Hypothalamus (tissue), 51 donors: ENCODE measurements at places on chromosomes 1 and 21.

GRCh38 chr1:199821029-199821779 is 206.3 kb upstream of the NR5A2 start:
- DNase-seq, result no peak

DNA sequence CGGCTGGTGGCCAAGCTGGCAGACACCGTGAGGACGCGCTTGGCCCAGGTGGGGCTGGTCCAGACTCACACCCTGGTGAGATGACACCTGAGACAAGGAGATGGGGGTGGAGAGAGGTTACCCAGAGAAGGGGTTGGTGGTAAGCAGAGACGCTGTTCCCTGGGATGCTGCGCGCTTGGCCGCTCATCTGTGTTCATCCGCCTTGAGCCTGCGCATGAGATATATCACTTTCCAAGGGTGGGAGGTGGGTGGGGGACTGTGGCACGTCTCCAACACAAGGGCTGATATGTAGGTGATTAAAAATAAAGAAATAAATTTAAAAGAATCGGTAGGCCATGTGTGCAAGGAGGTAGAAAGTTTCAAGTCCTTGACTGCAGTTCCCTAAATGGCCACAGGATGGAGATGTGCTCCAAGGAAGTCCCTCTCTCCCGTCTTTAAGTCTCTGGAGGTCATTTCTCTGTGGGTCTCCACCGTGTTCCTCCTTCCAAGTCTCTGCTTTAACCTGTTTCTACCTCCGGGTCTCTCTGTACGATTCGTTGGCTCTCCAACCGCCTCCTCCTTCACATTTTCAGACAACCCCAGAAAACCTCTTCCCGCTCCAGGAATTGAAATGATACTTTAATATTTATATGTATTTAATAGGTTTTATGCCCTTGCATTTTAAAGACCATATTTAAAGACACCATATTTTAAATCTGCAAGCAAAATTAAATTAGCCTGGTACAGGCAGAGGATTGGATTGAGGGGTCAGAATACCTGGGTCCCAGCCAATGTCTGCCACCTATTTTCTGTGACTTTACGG is 4.5 kb downstream of the TTC24 start:
- DNase-seq, result no peak

GRCh38 chr1:9732123-9732971 is 80.8 kb downstream of the PIK3CD start:
- no peak for DNase-seq

DNA sequence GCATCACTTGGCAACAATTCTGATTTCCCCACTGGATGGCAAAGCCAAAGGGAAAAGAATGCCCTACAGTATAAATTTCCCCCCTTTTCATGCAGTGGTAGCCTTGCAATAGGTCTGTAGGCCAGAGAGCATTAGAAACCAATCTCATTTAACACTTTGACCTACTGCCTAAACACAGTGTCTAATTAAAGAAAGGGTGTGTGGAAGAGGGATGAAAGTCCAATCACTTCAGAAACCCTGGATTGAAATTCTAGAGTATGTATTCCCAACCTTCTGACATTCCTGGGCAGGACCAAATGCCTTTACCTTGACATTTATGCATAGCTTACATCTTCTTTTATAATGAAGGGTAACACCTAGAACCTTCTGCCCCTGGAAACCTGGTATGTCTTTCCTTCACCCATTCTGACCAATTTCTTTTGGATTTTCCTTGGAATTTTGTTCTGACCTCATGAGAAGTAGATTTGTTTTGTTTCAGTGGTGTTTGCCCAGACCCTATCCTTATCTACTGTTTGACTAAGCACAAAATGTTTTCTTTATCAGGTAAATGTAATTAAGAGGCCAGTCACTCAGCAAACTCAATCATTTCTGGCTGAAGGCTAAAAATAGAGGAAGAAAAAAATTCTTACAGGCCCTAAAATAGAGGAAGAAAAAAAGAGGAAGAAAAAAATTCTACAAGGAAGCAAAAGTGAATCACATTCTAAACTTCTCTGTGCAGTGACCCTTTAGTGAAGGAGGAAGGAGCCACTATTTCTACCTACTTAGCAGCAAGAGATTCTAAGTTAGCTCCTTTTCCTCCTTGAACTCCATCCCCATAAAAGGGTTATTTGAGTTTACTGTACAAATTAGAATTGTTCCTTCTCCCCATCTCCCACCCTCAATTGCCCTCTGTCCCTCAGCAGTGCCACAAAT is 129.5 kb upstream of the DSCAM start:
- DNase-seq, result no peak

DNA sequence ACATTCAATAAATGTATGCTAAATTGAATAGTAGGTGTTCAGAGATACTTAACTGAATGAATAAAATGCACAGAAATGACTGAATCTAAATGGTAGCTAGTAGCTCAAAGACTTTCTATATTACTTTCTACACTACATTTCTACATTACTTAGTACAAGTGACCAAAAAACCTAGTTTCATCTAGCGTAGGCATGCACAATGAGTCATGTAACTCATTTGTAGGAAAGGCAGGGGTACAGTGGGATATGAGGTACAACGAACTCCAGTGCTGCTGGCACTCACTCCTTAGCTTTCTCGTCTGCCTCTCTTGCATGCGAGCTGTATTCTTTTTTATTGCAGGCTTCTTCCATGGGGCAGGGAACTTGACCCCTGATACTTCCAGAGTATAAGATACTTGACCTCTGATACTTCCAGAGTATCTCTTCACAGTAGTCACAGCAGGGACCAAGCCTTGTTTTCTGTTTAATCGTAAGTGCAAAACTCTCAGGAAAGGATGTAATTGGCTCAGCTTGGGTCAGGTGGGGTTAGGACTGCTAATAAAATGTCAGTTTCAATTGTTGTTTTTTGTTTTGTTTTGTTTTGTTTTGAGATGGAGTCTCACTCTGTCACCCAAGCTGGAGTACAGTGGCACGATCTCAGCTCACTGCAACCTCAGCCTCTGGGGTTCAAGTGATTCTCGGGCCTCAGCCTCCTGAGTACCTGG is 4.9 kb upstream of the ATP2B4 start:
- no peak for DNase-seq

DNA sequence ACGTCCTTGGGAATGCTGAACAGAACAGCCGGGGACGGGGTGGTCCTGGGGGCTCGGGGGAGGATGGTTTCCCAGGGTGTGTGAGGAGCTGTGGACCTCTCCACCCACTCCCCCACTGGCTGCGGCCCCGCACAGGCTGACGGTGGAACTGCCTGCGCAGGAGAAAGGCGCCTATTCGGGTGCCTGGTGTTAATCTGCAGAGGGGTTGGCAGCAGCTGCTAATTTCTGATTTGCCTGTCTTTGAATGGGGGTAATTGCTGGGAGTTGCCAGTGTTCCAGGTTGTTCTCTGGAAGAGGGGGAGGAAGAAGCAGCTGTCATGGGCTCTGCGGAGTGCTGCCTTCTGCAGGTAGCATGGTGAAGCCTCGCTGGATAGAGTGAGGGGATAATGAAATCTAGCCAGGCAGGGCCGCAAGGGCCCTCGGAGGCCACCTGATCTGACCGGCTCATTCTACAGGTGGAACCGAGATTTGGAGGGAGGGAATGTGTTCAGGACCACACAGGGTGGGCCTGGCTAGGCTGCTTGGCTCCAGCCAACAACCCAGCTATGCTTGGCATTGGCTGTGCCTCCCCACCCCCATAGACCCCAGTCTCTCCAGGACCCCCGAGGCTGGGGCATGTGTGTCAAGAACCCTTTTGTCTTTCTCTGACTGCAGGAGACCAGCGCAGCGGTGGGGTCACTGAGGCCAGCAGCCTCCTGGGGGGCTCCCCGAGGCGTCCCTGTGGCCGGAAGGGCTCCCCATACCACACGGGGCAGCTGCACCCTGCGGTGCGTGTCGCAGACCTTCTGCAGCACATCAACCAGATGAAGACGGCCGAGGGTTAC is 67.1 kb downstream of the PTPRU start:
- DNase-seq, result no peak
